ENCODE measurements at places on chromosomes 7 and 10. TPM values are rescaled to one million over a fixed set of nuclear protein-coding genes. Genes with fewer than 3 reads are reported as not detected.

Gene CPXM2
- 4.6 TPM for polyA plus RNA-seq

- no peak for DNase-seq
Measured at GRCh38 chr7:5773661-5774086, 7.8 kb downstream of the RNF216 start.

DNA sequence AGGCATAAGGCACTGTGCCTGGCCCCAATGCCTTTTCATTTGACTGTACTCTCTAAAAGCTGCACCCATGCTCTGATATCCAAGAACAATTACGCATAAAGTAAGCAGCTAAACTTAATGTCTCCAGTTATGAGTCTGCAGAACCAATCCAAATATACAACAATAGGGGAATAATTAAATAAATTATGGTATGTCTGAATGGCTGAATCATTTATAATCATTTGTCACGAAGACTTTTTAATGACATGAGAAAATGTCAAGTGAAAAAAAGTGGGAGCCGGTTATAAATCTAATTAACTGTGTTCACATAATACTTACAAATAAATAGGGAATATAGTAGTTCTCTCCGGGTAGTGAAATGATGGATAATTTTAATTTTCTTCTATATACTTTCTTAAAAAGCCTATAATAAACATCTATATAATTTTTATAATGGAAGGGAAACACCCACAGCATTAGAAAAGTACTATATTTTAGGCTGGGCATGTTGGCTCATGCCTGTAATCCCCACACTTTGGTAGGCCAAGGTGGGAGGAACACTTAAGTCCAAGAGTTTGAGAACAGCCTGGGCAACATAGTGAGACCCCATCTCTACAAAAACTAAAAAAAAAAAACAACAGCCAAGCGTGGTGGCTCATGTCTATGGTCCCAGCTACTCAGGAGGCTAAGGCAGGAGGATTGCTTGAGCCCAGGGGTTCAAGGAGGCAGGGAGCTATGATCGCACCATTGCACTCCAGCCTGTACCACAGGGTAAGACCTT, 14.2 kb downstream of the SLC37A3 start:
- no peak for DNase-seq

DNA sequence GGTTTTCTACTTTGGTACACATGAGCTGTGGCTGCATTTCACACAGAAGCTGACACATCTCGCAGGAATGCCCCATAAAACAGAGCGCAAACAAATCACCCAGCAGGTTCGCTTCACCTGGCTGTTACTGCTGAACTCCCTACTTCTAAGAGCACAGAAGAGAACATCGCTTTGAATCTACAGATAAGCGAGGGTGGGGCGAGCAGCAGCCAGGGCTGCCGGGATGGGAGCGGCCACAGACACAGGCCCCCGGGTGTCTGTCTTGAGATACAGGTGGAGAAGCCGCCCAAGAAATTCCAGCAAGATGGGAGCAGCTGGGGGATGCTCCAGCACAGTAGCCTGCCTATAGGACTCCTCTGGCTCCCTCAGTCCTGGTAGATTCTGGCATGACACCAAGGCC, 27.4 kb downstream of the OGDHL start:
- DNase-seq, result no peak

DNA sequence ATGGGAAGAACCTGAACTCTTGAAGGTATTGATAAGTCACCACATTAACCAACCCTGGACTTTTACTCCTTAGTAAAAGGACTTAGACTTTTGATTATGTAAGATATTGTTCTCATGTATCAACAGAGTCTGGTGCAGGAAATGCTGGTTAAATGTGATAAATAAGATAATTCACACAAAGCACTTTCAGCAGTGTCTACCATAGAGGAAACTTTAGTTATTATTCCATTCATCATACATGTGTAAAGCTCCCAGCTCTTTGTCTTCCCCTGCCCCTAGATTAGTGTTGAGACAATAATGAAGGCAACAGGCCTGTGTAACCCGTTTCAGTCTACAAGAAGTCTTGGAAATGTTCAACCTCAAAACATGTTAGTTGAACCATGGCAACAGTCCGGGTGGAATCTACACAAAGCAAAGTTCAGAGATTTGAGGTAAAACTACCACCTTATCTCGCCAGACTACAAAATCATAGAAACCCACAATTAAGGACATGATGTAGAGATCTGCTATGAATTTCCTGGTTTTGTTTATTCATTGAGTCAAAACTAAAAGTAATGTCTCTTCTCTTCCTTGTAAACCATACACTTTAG, 109.9 kb upstream of the ADO start:
- no peak for DNase-seq

DNA sequence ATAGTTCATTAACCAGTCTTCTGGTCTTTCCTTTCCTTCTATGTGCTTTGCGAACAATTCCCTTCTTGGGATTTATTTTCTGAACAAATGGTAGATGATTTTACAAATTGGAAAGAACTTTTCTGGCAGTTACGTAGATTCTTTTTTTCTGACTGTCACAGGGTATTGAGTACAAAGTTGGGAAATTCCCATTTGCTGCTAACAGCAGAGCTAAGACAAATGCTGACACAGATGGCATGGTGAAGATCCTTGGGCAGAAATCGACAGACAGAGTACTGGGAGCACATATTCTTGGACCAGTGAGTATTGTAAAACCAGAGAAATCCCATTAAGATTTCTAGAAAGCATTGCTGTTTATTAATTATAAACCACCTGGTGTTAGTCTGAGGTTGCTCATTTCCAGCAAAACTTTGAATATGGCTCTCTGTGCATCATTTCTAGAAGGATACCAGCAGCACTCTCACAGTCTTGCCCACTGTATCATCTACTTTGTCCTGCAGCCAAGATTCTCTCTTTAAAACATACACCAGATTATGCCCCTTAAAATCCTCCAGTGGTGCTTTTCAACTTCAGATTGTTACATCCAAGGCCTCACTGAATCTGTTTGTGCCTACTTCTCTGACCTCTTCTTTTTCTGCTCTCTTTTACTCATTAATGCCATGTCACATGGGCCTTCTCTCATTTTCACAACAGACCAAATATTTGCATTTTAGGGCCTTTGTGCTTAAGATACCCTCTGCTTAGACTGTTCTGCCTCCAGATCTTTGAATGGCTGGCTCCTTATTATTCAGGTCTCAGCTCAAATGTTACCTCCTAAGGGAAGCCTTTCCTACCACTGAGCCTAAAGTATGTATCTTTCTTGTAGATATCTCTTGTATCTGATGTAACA, 27.0 kb downstream of the DLD start:
- no peak for DNase-seq

- no peak for DNase-seq
Measured at GRCh38 chr10:109762555-109762954, 160.8 kb downstream of the XPNPEP1 start.

Gene MAD1L1
- polyA plus RNA-seq, result 21.8 TPM

DNA sequence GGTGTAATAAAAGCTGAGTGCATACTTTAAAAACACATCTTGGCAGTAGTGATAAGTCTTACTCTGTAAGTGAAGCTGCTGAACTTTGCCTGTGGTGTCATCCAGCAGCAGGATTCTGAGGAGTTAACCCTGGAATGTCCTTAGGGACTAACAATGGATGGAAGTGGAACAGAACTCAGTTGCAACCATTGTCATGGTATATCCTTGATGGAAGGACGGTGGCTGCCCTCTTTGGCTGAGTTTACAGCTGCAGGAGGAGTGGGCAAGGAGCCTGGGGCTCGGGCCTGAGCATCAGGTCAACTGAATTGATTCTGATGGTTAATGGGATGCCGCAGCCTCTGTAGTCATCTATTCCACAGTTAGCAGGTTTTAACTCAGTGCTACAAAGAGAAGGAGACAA, 56.2 kb downstream of the MRC1 start:
- DNase-seq, result no peak

DNA sequence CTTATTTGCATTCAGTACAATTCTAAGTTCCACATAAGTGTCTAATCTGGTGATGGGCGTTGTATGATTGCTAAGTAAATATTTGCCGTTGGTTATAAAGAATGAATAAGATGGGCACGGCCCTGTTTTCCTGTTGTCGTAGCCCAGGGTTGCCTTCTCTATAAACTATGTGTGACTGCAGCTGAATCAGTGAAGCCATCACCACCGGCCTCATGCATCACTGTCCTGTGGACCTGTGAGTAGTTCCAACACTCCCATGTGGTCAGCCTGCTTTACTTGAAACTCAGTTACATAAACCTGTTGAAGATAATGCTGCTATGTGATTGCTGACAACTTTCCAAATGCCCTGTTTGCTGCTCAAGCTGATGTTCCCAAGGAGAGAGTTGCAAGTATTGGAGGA, 21.6 kb upstream of the KLF6 start:
- DNase-seq, result no peak

GRCh38 chr7:116614499-116615262, 57.3 kb upstream of the MET start:
- DNase-seq, result no peak

Measured in left kidney (tissue), 8 donors.